ENCODE measurements at places on chromosomes 6 and 20.

- peak overlapping the region; percentile 57 for H3K4me3 ChIP-seq
- no peaks in the 10 kb centered on the region for H3K27me3 ChIP-seq
- no peak for DNase-seq
- no peak overlapping the region for H3K27ac ChIP-seq
These were observed 5.4 kb upstream of the ZNFX1 start for GRCh38 chr20:49283176-49283702.

- no peaks in the 10 kb centered on the region for H3K4me1 ChIP-seq
- no peak for DNase-seq
- H3K4me3 ChIP-seq: no peak overlapping the region
- no peaks in the 10 kb centered on the region for H3K36me3 ChIP-seq
- H3K27ac ChIP-seq: no peak overlapping the region
- peaks cover 17% of the 10 kb centered on the region for H3K27me3 ChIP-seq
These were observed 8.4 kb upstream of the RNF182 start for GRCh38 chr6:13916230-13916944.

- peak overlapping the region; percentile 9 for H3K4me3 ChIP-seq
- peak overlapping the region; percentile 96 for H3K27ac ChIP-seq
- H3K4me1 ChIP-seq: peaks cover 100% of the 10 kb centered on the region
These were observed 29.4 kb downstream of the RIPOR2 start for GRCh38 chr6:24906314-24906713.

DNA sequence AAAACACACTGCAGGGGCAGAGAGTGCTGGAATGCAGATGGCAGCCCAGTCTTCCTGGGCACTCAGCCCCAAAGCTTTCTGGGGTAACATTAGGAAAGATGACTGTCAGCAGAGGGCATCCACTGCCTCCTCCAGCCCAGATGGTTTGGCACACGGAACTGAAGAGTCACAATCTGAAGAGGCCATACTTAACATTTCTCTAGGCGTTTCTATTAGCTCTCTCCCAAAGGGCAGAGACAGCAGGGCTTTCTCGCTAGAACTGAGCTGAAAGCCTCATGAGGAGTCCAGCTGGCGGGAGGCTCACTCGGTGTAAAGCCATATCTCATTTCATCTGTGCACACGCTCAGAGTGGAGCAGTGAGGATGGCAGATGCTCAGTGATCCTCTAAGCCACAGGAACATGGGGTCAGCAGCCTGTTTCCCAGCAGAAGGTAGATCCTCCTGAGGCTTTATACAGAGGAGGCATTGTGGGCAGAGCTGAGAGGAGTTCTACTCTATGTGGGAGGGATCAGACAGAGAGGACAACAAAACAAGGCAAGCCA is 28.1 kb downstream of the ALDH8A1 start:
- DNase-seq: no peak
- H3K36me3 ChIP-seq: peaks cover 18% of the 10 kb centered on the region
- no peak overlapping the region for H3K4me3 ChIP-seq
- no peaks in the 10 kb centered on the region for H3K27me3 ChIP-seq

- no peaks in the 10 kb centered on the region for H3K36me3 ChIP-seq
- peaks cover 7% of the 10 kb centered on the region for H3K4me1 ChIP-seq
- no peak overlapping the region for H3K27ac ChIP-seq
These were observed 149.5 kb downstream of the ANKRD60 start for GRCh38 chr20:58078741-58079522.

GRCh38 chr6:148244217-148244935 is 98.3 kb upstream of the SASH1 start:
- no peaks in the 10 kb centered on the region for H3K36me3 ChIP-seq
- no peak for DNase-seq
- no peak overlapping the region for H3K4me3 ChIP-seq
- peaks cover 9% of the 10 kb centered on the region for H3K27me3 ChIP-seq

GRCh38 chr20:23244156-23244915 is 106.3 kb upstream of the NXT1 start:
- peaks cover 12% of the 10 kb centered on the region for H3K36me3 ChIP-seq
- no peak overlapping the region for H3K4me3 ChIP-seq
- DNase-seq: no peak
- H3K27ac ChIP-seq: no peak overlapping the region
- H3K4me1 ChIP-seq: peaks cover 4% of the 10 kb centered on the region

DNA sequence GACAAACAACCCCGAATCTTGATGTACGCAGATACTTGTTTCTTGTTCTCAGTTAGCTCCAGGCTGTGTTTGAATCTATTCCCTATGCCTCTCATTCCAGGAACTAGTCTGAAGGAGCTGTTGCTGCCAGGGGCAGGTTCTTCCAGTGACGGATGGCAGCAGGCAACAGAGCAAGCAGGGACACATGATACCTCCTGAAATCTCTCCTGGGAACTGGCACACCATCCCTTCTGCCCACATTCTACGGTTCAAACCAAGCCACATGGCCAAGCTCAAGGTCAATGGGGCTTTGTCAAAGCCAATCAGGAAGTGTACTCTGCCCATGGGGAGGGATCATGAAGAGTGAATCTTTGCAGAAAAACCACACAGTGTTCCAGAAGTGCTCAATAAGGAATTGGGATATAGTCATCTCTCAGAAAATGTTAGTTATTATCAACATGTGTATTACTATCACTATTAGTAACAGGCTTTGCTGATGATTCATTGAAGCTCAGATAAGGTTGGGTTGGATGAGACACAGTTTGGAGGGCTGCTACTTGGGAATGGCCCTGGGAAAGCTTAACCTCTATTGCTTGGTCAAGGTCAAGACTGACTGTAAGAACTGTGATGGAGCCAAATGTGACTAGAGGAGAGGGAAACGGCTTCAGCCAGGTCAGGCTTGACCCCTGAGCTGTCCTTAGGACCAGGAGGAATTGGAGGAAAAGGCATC is 454.9 kb downstream of the PTPRT start:
- no peaks in the 10 kb centered on the region for H3K4me1 ChIP-seq
- no peaks in the 10 kb centered on the region for H3K36me3 ChIP-seq
- DNase-seq: no peak
- peaks cover 27% of the 10 kb centered on the region for H3K27me3 ChIP-seq
- H3K4me3 ChIP-seq: no peak overlapping the region

GRCh38 chr6:170047823-170048222 is 243.1 kb downstream of the DLL1 start:
- no peak overlapping the region for H3K4me3 ChIP-seq
- H3K27ac ChIP-seq: no peak overlapping the region
- H3K36me3 ChIP-seq: no peaks in the 10 kb centered on the region
- H3K27me3 ChIP-seq: no peaks in the 10 kb centered on the region
- no peaks in the 10 kb centered on the region for H3K4me1 ChIP-seq
- no peak for DNase-seq

DNA sequence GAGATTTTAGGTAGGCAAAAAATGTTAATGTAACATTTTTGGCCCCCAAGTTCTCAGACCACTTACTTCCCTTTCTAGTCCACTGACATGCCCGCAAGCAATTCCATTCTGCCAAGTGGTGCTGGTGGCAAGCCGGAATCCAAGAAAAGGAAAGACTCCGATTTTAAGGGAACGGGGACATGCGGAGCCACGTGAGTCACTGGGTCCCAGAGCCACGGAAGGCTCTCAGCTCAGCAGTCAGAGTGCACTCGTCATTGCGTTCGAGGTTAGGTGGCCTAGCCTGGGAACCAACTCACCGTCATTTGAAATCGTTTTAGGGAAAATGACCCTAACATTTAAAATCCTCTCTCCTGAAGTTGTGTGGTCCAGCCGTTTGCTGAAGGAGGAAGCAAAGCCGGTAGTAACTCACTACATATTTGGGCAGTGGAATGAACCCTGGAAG is 711 bp upstream of the SIRT5 start:
- peaks cover 30% of the 10 kb centered on the region for H3K4me1 ChIP-seq
- H3K27ac ChIP-seq: no peak overlapping the region
- peak overlapping the region; percentile 81 for H3K4me3 ChIP-seq
- no peak for DNase-seq

DNA sequence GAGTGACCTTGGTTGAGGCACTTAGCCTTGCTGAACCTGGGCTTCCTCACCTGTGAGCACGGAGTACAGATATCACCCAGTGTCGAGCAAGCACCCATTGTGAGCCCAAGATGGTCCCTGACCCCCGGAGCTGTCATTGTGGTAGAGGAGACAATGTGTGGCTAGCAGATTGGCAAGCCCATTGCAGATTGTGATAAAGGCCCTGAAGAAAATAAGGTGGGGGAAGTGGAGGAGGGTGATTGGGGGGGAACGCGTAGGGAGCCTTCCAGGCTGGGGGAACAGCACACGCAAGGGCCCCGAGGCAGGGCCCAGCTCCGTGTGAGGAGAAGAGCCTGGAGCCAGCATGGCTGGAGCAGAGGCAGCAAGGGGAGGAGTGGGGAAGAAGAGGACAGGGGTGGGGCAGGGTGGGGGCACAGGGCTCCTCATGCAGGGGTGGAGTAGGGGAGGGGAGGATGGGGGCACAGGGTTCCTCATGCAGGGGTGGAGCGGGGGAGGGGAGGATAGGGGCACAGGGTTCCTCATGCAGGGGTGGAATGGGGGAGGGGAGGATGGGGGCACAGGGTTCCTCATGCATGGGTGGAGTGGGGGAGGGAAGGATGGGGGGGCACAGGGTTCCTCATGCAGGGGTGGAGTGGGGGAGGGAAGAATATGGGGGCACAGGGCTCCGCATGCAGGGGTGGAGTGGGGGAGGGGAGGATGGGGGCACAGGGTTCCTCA is 7.0 kb downstream of the CEBPB start:
- H3K4me3 ChIP-seq: no peak overlapping the region
- no peak for DNase-seq
- no peaks in the 10 kb centered on the region for H3K27me3 ChIP-seq
- H3K36me3 ChIP-seq: peaks cover 3% of the 10 kb centered on the region

DNA sequence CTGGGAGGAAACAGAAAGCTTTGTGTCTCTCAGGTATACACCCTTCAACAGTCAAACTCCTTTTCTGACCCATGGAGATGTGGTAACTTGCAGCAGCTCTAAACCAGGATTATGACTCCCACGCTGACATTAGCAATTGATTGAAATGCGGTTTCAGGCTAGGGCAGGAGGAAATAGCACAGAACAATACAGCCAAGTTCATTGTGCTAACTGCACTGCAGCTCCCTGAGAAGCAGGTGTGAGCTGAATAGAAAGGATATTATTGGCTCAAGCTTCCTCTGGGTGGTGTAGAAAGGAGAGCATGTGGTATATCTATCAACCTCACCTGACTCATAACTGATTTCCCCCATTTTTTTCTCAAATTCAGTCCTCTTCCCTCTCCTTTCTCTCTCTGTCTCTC is 612.3 kb upstream of the BTBD3 start:
- H3K27me3 ChIP-seq: no peaks in the 10 kb centered on the region
- H3K4me3 ChIP-seq: no peak overlapping the region
- H3K4me1 ChIP-seq: no peaks in the 10 kb centered on the region
- DNase-seq: no peak
- H3K27ac ChIP-seq: no peak overlapping the region

DNA sequence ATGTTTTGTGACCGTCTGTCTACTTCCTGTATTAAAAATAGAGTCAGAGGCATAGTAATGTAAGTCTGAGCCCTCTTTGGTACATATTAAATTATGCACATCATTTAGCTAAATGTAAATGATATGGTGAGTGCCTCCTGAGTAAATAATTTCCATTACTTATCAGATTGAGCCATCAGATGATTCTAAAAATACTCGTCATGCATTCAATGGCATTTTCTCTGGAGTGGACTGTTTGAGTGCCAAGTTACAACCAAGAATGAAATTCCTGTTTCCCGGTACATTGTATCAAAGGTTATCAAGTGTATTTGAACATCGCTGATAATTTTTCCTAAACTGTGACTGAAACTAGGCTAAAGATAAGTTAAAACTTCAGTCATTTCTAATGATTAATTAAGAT is 81.0 kb downstream of the AKAP7 start:
- peaks cover 10% of the 10 kb centered on the region for H3K36me3 ChIP-seq
- DNase-seq: no peak
- H3K27me3 ChIP-seq: no peaks in the 10 kb centered on the region
- H3K4me3 ChIP-seq: no peak overlapping the region
- peaks cover 39% of the 10 kb centered on the region for H3K4me1 ChIP-seq
- no peak overlapping the region for H3K27ac ChIP-seq

GRCh38 chr20:23032056-23032749 is 2.9 kb upstream of the SSTR4 start:
- H3K4me3 ChIP-seq: no peak overlapping the region
- H3K4me1 ChIP-seq: peaks cover 2% of the 10 kb centered on the region
- no peaks in the 10 kb centered on the region for H3K36me3 ChIP-seq
- DNase-seq: no peak
- peaks cover 24% of the 10 kb centered on the region for H3K27me3 ChIP-seq
- H3K27ac ChIP-seq: no peak overlapping the region

GRCh38 chr6:26330859-26331217 is 34.2 kb upstream of the BTN3A2 start:
- peak overlapping the region; percentile 16 for H3K27ac ChIP-seq
- no peaks in the 10 kb centered on the region for H3K36me3 ChIP-seq
- no peak for DNase-seq
- peaks cover 55% of the 10 kb centered on the region for H3K4me1 ChIP-seq
- peaks cover 44% of the 10 kb centered on the region for H3K27me3 ChIP-seq
- H3K4me3 ChIP-seq: peak overlapping the region; percentile 81

GRCh38 chr6:83603551-83603950 is 91.2 kb downstream of the PRSS35 start:
- no peaks in the 10 kb centered on the region for H3K27me3 ChIP-seq
- H3K4me3 ChIP-seq: no peak overlapping the region
- H3K4me1 ChIP-seq: no peaks in the 10 kb centered on the region
- no peaks in the 10 kb centered on the region for H3K36me3 ChIP-seq
- no peak overlapping the region for H3K27ac ChIP-seq
- no peak for DNase-seq

GRCh38 chr20:59428441-59429205 is 128.2 kb downstream of the EDN3 start:
- peaks cover 3% of the 10 kb centered on the region for H3K27me3 ChIP-seq
- no peak for DNase-seq
- no peak overlapping the region for H3K4me3 ChIP-seq
- H3K27ac ChIP-seq: no peak overlapping the region
- H3K4me1 ChIP-seq: peaks cover 13% of the 10 kb centered on the region

GRCh38 chr20:37668166-37668565 is 25.7 kb upstream of the CTNNBL1 start:
- H3K4me3 ChIP-seq: no peak overlapping the region
- H3K36me3 ChIP-seq: peaks cover 2% of the 10 kb centered on the region
- no peak overlapping the region for H3K27ac ChIP-seq
- peaks cover 3% of the 10 kb centered on the region for H3K4me1 ChIP-seq

DNA sequence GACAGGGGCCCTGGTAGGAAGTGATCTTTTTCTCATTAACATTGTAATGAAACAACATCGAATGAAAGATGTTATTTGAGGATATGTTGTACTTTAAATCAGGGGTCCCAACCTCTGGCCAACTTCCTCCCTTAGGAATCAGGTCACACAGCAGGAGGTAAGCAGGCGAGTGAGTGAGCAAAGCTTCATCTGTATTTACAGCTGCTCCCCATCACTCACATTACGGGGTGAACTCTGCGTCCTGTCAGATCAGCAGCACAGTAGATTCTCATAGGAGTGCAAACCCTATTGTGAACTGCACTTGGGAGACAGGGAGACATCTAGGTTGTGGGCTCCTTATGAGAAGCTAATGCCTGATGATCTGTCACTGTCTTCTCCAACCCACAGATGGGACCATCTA is 19.9 kb downstream of the EPM2A start:
- no peak for DNase-seq
- H3K4me3 ChIP-seq: no peak overlapping the region
- H3K27ac ChIP-seq: no peak overlapping the region
- peaks cover 38% of the 10 kb centered on the region for H3K36me3 ChIP-seq

Measured in naive thymus-derived CD8-positive, alpha-beta T cell (primary cell).